ENCODE measurements at places on chromosomes 5 and 9. TPM values are rescaled to one million over a fixed set of nuclear protein-coding genes. Genes with fewer than 3 reads are reported as not detected.
A peak's percentile ranks its signal among the peaks of the same experiment; 100 is the strongest.

DNA sequence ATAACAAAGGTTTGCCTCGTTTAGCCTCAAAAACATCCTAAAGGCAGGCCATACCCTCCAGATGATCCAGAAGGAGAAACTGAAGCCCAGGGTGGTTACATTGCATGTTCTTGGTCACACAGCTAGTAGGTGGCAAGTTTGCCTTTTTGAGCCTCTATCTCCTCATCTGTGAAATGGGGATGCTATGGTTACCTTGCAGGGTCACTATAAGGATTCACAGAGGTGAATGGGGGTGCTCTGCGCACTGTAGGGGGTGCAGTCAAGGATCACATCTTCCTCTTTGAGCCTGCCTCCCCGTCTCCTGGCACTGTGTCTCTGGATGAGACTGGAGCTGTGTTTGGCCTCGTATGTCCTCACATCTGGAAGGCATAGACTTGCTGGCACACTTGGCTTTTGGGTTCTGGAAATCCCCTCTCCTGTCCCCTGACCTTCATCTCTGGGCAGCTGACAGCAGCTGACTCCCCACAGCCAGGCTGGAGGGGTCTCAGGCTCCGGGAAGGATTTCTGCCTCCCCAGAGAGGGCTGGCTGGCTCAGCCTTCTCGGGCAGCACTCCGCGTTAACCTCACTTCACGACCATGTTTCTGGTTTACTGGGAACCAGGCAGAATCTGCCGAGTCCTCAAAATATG lies 167.7 kb downstream of the RGS3 start:
- no peak for DNase-seq

GRCh38 chr9:77587851-77588250 lies 60.3 kb downstream of the GNA14 start:
- no peak for DNase-seq

- DNase-seq, result no peak
Measured at GRCh38 chr5:73515232-73515631, 17.0 kb downstream of the BTF3 start.

Gene MYO10
- not detected for total RNA-seq

DNA sequence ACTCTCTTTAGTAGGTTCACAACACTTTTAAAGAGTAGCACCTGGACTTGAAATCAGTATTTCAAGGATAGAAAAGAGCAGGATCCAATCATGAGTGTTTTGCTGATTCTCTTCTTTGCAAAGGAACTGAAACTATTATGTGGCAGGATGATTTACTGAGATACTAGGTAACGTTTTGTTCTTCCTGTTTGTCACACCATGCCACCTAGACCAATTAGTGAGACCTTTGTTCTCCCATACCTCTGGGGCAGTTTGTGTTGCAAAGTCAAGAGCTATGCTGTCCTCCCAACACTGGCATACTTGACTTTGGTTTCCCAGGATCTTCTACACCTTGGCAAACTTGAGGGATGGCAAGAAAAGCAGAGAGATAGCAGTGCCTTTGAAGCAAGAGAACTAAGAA lies 43.4 kb downstream of the PPP1R2B start:
- DNase-seq, result no peak

Gene ICE1
- total RNA-seq, result 40.5 TPM

Gene CCDC171
- total RNA-seq, result 1.5 TPM

Gene CXXC5
- 5.6 TPM for total RNA-seq

GRCh38 chr9:114452219-114453165 lies 52.8 kb downstream of the WHRN start:
- peak; percentile 12 for DNase-seq

Gene RPP25L
- total RNA-seq, result 24.5 TPM

- no peak for DNase-seq
Measured at GRCh38 chr5:157283434-157283833, 17.5 kb downstream of the CYFIP2 start.

DNA sequence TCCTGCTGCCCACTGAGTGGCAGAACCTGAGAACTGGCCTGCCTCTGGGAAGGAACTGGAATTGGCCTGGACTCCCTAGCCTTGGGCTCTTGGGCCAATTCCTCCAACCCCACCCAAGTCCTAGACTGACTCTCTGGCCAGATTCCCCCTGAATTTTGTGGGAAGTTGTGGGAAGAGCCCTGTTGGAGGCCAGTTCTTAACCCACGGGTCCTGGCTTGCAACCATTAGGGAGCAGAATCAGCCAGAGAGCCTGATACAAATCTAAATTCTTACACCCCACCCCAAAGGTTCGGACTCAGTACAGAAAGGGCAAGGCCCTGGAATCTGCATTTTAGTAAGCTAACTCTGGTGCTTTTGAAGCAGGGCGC lies 125.3 kb upstream of the SLC25A48 start:
- DNase-seq, result no peak

GRCh38 chr9:133691626-133692363 lies 46.4 kb downstream of the SARDH start:
- no peak for DNase-seq

DNA sequence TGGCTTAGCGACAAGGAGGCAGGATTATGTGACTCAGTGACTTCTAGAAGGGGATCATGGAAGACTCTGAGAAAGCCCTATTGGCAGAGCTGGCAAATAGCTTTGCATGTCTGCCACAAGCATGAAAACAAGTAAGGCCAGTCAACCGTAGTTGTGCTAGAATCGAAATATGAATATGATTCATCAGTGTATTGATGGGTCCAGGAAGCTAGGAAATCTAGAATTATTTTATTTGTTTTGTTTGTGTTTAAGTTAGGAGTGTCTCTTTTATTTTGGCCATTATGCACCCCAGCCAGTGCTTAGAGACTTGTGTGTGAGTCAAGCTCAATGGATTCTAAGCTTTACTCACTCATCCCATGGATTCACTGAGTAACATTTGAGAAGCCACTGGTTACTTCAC lies 3.8 kb upstream of the ITGA2 start:
- no peak for DNase-seq

- no peak for DNase-seq
Measured at GRCh38 chr5:58842852-58843251, 260.0 kb downstream of the RAB3C start.

DNA sequence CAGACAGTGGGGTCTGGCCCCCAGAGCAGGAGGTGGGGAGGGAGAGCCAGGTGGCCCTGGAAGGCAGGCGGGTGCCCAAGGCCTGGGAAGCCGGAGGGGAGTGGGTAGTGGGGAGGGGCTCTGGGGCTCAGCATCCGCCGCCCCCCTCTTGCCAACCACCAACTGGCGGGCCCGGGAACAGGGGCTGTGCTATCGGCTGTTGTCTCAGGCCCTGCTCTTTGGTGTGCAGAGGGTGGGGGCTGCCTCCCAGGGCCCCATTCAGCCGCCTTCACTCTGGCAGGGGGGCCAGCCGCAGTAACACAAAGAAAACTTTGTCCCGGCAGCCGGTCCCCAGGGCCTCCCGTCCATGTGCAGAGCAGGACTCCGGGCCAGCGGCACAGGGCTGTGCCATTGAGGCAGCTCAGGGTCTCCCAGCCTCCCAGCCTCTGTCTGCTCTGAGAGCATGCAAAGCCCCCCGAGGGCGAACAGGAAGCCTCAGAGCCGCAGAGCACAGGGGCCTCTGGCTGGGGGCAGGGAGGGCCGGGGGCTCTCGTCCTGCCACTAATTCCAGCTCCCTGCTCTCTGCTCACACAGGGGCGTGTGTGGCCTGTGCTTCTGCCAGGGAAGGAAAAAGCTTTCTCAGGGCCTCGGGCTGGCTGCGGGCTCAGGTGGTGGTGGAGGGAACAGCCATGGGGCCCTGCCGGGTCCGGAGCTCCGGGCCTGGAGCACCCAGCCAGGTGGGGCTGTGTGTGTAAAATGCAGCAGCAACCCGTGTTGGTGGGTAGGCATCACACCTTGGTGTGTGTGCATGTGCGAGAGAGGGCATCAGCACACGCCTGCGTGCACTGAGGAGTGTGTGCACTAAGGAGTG lies 54.2 kb upstream of the NOTCH1 start:
- no peak for DNase-seq
